SIG-M5 (cell line): ENCODE measurements at places on chromosomes 1 and 21.

DNA sequence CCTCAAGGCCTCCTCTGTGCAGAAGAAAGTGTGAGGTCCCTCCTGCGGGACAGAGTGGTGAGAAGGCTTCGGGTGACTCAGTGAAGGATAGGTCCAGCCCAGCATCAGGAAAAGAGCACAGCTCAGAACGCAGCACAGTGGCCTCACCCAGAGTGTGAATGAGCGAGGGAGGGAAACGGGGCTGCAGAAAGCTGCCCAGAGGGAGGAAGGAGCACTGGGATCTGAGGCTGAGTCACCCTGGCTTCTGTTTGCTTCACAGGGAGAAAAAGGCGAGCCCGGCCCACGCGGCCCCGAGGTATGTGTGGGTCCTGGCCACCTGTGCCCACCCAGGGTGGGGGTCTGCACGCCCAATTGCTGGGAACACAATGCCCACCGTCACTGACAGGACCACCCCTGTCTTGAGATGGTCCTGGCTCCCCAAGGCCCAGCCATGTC, 24.3 kb downstream of the COL6A2 start:
- no peak for DNase-seq

DNA sequence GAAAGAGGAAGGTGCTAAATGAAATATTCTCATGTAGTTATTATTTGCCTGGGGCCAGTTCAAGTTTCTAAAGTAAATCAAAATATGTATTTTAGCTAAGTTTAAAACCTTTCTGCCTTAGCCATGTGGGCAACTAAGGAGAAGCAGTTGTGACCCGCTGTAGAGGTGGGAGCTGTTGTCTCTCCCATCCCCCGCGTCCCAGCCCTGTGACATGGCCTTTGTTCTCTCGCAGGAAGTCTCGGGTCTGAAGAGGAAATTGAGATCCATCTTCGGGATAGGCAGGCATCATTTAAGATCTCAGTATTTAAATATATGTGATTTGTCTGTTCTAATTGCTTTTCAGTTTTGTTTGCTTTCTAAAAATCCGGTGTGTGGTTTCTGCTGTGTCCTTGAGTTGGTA, 121.5 kb downstream of the CAMTA1 start:
- no peak for DNase-seq

DNA sequence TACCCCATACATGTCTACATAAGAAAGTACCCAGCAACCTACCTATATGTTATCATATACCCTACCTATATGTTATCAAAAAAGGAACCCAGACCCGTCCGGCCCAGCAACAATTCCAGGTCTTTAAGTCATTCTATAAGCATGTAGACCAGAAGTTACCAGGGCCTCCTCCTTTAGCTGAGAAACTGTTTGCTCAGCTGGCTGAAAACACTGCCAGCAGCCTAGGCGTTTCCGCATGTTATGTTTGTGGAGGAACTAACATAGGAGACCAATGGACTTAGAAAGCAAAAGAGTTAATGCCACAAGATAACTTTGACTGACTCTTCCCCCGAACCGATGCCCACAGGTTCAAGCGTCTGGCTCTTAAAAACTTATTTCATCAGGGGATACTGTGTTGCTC, 7.1 kb upstream of the ZNF678 start:
- no peak for DNase-seq

DNA sequence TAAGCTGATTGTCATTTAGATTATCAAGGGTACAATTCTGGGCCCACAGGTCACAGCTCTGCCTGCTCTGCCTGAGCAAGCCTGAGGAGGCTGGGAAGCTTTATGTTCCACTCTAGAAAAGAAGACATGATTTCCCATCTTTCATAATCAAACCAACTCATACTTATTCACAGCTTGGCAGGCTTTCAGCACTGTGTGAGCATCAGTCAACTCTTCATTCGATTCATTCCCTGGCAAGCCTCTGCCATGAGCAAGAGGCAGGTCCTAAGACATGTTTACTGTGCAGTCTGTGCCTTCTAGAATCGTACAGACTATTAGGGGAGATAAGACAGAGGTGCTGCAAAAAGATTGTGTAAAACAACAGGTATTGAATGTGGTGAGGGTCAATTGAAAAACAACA, 24.5 kb upstream of the KIRREL1 start:
- no peak for DNase-seq

DNA sequence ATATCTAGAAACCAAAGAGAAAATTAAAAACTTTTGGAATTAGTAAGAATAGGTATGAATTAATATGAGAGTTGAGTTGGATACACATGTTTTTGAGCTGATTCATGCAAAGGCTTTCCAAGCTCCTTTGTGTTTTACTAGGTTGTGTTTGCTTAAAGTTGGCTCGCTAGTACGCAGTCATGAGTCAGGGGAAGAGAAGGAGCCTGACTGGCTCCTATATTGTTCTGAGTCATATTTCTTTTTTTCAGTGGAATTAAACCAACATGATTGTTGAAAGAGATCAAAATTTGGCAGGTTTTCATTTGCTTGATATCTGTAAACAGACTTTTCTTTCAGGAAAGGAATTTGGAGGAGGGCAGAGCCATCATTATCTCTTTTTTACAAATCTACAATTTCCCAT, 66.7 kb downstream of the MAGI3 start:
- DNase-seq, result no peak

DNA sequence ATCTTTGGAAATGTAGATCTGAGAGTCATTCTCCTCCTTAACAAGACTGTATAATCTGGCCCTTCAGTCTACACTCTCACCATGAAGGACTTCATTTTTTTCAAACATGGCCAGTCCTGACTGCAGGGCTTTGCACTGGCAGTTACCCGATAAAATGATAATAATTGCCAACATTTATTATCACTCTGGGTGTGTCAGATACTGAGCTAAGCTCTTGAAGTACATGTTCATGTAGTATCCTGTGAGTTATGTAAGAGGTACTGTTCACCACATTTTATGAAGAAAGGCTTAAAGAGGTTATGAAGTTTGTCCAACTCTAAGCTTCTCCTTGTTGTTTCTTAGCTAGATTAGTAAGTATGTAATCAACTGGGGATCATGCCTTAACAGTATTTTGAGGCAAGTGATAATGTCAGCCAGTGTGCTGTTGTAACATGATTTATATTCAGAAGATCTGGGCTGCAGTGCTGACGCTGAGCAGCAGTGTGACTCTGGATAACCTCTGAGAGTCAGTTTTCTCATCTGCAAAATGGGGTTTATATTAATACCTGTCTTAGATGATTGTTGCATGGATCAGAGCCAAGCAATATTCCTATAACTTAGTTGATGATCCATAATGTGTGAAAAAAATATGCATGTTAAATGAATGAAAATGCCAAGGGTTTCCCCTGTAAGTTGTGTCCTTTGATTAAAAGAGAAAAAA, 42.1 kb upstream of the LEPR start:
- DNase-seq, result no peak

GRCh38 chr1:197330213-197330612, 62.2 kb downstream of the CRB1 start:
- DNase-seq, result no peak

- no peak for DNase-seq
Measured at GRCh38 chr1:179779645-179780272, 36.7 kb downstream of the FAM163A start.

- no peak for DNase-seq
Measured at GRCh38 chr1:30689901-30690645, 33.3 kb downstream of the MATN1 start.

GRCh38 chr1:235632506-235633401, 16.8 kb downstream of the GNG4 start:
- peak; percentile 69 for DNase-seq

DNA sequence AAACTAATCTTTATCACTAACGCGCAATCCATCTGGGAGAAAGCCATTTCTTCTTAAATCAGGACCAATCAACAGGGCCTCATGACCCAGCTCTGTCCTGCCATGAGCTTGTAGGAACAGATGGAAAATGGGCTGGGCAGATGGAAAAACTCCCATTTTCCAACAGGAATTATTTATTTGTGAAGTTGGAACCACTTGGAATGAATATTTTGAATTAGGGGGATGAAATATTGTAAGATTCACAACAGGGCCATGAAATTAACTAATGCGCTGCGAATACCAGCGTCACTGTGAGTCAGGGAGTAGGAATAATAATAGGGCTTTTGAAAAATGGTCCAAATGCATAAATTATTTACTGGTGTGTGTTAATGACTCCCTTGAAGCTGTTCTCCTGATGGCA, 53.1 kb upstream of the CYP2J2 start:
- no peak for DNase-seq

- no peak for DNase-seq
Measured at GRCh38 chr1:9700340-9700739, 48.8 kb downstream of the PIK3CD start.

DNA sequence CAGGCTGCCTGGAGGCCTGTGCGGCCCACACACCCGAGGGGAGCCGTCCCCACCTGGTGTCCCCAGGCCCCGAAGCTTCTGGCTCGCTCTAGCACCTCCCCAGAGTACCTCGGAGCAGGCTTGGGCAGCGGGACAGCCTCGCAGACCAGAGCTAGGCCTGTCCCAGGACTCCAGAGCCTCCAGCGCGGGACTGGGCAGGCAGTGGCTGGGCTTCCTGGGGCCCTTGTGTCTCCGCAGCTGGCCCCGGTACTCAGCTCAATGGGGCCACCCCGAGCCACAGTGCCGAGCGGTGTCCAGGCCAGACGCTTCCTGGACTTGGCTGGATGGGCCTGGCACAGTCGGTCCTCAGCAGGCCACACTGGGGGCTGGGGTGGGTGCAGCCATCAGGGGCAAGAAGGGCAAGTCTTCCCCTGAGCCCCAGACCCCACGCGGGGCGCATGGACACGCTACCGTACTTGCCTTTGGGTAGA, 4.9 kb downstream of the SCNN1D start:
- no peak for DNase-seq

- DNase-seq, result no peak
Measured at GRCh38 chr1:204377800-204378668, 18.3 kb upstream of the PLEKHA6 start.

GRCh38 chr21:28857752-28858151, 134.9 kb downstream of the LTN1 start:
- no peak for DNase-seq

DNA sequence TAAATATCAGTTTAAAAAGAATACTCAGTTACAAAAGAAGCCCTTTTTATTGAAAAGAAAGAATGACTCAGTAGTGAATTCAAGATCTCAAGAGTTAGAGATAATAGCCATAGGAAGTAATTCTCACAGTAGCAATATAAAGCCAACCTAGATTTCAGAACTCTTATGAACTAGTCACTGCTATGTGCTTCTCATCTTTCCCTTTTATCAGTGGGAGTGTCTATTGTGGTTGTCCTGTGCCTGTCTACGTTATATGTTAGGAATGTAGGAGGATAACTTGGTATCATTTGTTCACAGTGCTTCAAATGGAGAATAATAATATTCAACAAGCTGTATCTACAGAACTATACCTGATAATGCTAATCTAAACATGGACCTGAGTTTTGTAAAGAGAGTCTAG, 73.1 kb upstream of the RGS21 start:
- DNase-seq, result no peak

- DNase-seq, result no peak
Measured at GRCh38 chr1:69148731-69149130, 419.0 kb upstream of the LRRC7 start.

DNA sequence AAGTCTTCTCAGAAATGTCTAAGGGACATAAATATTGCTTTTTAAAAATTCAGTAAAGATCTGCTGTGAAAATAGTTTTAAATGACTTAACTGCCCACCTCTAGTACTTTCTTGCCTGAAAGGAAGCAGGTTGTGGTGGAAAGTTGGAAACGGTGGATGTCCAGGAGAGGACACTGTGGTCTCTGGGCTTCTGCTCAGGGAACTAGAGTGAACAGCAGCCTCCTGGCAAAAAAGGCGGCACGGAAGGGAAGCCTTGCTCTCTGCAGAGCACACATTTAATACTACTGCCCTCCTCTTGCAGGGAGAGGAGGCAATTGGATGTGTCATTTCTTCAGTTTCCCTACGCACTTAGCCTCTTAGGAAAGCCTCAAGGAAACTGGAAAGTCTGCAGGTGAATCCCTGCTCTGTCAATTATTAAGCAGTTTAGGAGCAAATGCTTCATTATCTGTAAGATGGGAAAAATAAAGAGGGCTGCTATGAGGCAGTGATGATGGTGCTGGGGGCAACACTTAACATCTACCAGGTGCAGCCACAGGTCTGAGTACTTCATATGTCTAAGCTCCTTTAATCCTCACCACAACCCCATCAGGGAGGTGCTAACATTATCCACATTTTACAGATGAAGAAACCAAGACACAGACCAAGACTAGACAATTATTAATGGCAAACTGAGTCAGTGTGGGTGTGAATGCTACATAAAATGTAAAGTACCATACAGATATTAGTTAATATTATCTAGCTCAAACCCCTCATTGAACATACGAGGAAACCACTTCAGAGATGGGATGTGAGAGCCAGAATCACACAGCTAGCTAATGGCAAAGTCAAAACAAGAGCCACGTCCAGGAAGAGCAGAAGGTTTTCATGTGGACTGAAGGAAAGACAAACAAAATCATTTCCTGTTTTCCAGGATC, 108.9 kb upstream of the ADAR start:
- no peak for DNase-seq

GRCh38 chr1:2340918-2341254, 50.5 kb downstream of the MORN1 start:
- no peak for DNase-seq

DNA sequence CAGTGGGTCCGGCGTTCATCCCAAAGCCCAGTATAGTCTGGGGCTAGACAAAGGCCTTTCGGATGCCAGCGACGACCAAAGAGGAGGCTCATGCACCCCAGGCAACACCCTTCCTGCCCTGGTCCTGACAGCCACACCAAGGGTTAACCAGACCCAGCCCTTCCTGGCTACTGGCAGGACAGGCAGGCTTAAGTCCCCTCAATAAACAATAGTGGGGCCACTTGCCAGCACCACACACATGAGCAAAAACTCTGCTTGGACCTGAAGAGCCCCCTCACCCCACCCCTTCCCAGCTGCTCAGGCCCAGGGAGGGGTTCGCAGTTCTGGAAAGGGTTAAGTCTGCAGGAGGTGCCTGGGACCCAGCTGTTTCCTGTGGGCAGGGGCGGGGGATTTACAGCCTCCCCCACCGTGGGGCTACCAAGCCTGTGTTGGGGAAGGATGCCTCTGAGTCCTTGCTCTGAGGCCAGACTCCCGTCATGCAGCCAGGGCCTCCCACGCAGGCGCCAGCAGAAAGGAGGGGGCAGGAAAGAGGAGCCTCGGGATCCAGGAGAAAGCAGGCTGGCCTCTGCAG, 18.2 kb downstream of the PHLDA3 start:
- DNase-seq, result no peak
